GM13976 (cell line): ENCODE measurements at places on chromosomes 12 and 14.

DNA sequence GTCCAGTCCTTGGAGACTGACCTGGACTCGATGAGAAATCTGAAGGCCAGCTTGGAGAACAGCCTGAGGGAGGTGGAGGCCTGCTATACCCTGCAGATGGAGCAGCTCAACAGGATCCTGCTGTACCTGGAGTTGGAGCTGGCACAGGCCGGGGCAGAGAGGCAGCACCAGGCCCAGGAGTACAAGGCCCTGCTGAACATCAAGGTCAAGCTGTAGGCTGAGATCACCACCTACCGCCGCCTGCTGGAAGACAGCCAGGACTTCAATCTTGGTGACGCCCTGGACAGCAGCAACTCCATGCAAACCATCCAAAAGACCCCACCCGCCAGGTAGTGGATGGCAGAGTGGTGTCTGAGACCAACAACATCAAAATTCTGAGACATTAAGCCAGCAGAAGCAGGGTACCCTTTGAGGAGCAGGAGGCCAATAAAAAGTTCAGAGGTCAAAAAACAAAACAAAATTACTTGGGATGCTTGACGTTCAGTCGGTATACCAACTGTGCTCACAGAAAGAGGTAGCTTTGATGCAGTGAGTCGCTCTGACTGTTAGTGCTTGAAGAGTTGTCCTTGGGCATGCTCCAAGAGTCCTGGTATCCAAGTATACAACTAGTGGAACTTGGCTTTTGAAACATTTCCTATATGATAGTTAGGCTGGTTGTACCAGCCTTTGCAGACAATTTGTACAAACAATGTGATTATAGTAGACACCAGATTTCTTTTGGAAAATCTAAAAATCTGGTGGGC, 4.8 kb downstream of the MED6 start:
- DNase-seq: no peak

GRCh38 chr12:7131502-7131866, 1.3 kb downstream of the CLSTN3 start:
- no peak for DNase-seq

GRCh38 chr12:104546575-104546974, 89.8 kb downstream of the CHST11 start:
- DNase-seq: no peak

DNA sequence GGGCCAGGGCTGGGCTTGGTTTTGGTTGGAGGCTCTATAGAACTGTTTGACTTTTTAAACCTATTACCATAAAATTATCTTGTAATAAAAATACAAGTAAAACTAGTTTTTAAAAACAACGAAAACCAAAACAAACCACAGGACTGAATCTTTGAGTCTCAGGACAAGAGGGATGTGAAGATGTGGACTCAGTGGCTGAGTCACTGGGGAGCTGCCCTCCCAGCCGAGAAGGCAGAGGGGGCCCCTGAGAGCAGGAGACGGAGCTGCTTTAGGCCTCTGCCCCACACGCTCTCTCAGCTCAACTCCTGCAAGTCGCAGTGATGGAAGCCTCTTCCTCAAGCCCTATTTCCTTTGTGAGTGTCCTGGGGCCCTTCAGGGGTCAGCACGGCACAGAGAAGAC, 59.0 kb downstream of the CDC42BPB start:
- no peak for DNase-seq
